ENCODE measurements at places on chromosomes 1 and 21. TPM values are rescaled to one million over a fixed set of nuclear protein-coding genes. Genes with fewer than 3 reads are reported as not detected.

DNA sequence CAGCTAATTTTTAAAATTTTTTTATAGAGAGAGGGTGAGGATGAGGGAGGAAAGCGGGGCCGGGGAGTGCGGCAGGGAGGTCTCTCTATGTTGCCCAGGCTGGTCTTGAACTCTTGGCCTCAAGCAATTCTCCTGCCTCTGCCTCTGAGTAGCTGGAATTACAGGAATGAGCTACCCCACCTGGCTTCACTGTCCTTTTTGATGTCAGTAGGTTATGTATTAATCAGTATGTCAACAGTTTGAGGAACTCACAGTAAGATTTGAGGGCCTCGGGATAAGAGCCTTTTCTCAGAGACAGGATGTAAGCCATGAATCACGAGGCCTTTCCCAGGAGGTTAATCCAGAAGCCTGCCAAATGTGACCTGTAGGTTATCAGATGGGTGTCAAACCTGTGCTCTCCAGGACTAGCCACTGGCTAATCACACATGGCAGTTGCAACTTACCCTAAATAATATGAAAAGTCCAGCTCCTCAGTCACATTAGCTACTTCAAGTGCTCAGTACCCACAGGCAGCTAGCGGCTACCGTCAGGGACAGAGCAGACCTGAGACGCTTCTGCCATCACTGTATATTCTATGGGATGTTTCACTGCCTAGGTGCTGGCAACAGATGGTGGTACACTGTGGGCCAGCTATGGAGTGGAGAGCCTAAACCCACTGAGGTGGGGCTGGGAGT lies 33.1 kb downstream of the TRIM67 start:
- DNase-seq, result no peak
- no peaks in the 10 kb centered on the region for H3K27me3 ChIP-seq
- H3K4me3 ChIP-seq, result no peak overlapping the region
- H3K36me3 ChIP-seq, result no peaks in the 10 kb centered on the region
- no peaks in the 10 kb centered on the region for H3K4me1 ChIP-seq
- H3K27ac ChIP-seq, result no peak overlapping the region

DNA sequence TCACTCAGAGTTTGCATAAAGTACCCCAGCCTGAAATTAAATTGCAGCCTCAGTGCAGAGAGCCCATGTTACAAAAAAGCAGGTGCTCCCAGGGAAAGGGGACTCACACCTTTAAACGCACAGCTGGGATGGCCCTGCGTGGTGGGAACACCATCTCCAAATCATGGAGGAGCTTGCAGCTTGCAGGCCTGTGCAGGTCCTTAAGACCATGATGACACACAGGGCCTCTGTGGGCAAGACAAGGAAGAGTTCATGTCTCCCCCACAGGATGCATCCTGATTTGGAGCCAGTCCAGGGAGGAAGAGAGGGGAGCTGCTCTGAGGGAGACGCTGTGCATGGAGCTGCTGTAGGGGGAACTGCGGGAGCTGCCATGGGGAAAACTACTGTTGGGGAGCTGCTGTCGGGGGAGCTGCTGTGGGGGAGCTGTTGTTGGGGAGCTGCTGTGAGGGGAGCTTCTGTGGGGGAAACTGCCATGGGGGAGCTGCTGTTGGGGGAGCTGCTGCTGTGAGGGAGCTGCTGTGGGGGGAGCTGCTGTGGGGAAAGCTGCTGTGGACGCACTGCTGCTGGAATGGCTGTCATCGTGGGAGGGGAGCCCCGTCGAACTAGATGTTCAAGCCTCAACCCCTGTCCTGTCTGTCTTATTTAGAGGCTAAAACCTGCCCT lies 113.9 kb downstream of the MATN1 start:
- H3K27ac ChIP-seq, result no peak overlapping the region
- no peaks in the 10 kb centered on the region for H3K36me3 ChIP-seq
- no peak for DNase-seq
- H3K27me3 ChIP-seq, result no peaks in the 10 kb centered on the region
- H3K4me1 ChIP-seq, result no peaks in the 10 kb centered on the region

GRCh38 chr21:17798796-17799195 lies 20.4 kb downstream of the C21orf91 start:
- no peak overlapping the region for H3K4me3 ChIP-seq
- DNase-seq, result no peak
- no peaks in the 10 kb centered on the region for H3K27me3 ChIP-seq
- H3K4me1 ChIP-seq, result no peaks in the 10 kb centered on the region
- no peaks in the 10 kb centered on the region for H3K36me3 ChIP-seq

DNA sequence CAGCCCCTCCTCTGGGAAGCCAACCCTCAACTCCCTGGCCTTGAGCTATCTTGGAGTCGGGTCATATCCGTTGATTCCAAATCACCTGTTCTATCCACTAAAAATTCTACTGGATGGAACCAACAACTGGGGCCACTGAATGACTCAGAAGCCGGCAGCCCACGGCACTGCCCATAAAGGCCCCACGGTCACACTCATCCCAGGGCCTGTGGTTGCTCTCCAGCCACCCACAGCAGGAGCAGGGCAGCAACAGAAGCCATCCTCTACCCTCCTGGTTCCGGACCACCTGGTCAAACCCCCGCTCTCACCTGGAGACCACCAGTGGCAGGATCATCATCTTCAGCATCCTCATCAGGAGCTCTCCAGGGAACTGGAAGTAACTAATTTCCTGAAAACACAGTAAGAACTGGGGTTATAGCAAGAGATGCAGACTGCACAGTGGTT lies 8.4 kb downstream of the SLC1A7 start:
- peak overlapping the region; percentile 86 for H3K27ac ChIP-seq
- H3K4me1 ChIP-seq, result peaks cover 50% of the 10 kb centered on the region
- DNase-seq, result no peak
- no peaks in the 10 kb centered on the region for H3K36me3 ChIP-seq
- H3K27me3 ChIP-seq, result no peaks in the 10 kb centered on the region

DNA sequence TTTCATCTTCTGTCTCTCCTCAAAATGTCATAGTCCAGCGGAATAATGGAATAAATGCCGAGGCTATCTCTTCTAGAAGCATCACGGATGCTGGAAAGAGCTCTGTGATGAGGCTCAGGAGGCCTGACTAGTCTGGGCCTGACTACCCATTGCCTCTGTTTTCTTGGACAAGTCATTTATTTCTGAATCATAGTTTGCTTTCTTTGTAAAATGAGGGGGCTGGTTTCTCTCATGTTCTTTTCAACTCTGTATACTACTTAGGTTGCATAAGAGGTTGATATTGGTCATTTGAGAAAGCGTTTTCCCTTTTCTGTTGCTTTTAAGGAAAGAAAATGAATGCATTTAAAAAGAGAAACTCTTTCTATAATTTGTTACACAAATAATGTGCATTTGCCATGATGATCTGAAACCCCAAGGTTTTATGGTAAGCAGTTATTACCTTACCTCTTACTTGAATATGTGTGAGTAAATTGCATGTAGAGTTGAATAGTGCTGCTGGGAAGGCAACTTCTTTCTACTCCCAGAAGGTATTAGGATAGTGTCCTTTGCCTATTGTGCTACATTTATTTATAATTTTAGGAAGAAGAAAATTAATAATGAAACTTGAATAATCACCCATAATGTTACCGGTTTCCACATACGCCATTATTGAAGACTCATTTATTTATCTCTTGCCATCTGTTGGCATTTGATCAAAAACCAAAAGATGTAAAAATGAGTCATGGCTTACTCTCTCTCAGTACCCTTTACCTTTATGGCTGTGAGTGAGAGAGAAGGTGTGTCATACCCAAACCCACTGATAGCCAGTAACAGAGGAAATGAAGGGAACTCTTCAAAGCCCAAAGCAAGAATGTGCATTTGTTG lies 179.1 kb downstream of the FASLG start:
- no peaks in the 10 kb centered on the region for H3K4me1 ChIP-seq
- no peak overlapping the region for H3K4me3 ChIP-seq
- no peaks in the 10 kb centered on the region for H3K36me3 ChIP-seq
- no peak for DNase-seq
- no peak overlapping the region for H3K27ac ChIP-seq
- no peaks in the 10 kb centered on the region for H3K27me3 ChIP-seq

GRCh38 chr1:49340576-49340975 lies 563.9 kb upstream of the BEND5 start:
- H3K4me3 ChIP-seq, result no peak overlapping the region
- H3K4me1 ChIP-seq, result no peaks in the 10 kb centered on the region
- H3K36me3 ChIP-seq, result no peaks in the 10 kb centered on the region
- DNase-seq, result no peak
- no peaks in the 10 kb centered on the region for H3K27me3 ChIP-seq

- H3K27ac ChIP-seq, result no peak overlapping the region
- no peaks in the 10 kb centered on the region for H3K27me3 ChIP-seq
- peaks cover 10% of the 10 kb centered on the region for H3K4me1 ChIP-seq
Observed at GRCh38 chr1:162823771-162824525, 33.4 kb downstream of the HSD17B7 start.

- no peak overlapping the region for H3K4me3 ChIP-seq
- no peak overlapping the region for H3K27ac ChIP-seq
- no peaks in the 10 kb centered on the region for H3K36me3 ChIP-seq
Observed at GRCh38 chr1:68347415-68347814, 102.3 kb downstream of the RPE65 start.

- H3K36me3 ChIP-seq, result no peaks in the 10 kb centered on the region
- no peaks in the 10 kb centered on the region for H3K4me1 ChIP-seq
- no peaks in the 10 kb centered on the region for H3K27me3 ChIP-seq
- no peak overlapping the region for H3K27ac ChIP-seq
- H3K4me3 ChIP-seq, result no peak overlapping the region
Observed at GRCh38 chr1:107442551-107442950, 301.7 kb downstream of the NTNG1 start.

- DNase-seq, result no peak
- H3K27ac ChIP-seq, result no peak overlapping the region
- H3K27me3 ChIP-seq, result peaks cover 14% of the 10 kb centered on the region
Observed at GRCh38 chr1:6144647-6145395, 35.3 kb downstream of the CHD5 start.

DNA sequence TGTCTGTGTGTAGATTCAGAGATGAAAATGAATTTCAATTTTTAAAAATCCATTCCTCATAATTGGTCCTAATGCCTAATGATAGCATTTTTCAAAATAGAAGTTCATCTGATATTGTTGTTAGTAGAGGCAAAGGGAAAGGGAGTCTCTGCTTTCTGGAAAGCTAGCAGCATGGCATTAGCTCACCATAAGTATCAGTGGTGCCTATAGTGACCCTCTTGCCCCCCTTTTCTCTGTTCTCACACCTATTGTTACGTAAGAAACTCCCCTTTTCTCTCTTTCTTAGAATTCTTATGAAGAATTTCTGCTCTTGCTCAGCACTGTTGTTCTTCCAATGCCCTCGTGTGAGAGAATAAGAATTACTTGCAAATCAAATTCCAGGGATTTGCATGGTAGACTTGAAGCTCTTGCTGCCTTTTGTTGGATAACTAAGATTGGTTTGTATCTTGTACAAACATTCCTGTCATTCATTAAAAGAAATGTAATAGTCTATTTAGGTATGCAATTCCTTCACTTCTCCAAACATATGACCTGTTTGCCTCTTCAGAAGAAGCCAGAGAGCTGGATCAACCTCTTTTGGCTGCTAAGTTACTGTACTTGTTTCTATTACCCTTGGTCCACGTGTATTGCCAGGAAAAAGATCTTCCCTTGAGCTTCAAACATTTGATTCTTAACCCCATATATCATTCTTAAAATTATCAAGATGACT lies 69.2 kb upstream of the MAGI3 start:
- H3K36me3 ChIP-seq, result no peaks in the 10 kb centered on the region
- no peak for DNase-seq
- H3K4me1 ChIP-seq, result peaks cover 12% of the 10 kb centered on the region
- no peak overlapping the region for H3K27ac ChIP-seq

- DNase-seq, result no peak
- H3K4me3 ChIP-seq, result no peak overlapping the region
- peak overlapping the region; percentile 75 for H3K27ac ChIP-seq
- H3K4me1 ChIP-seq, result no peaks in the 10 kb centered on the region
- H3K27me3 ChIP-seq, result no peaks in the 10 kb centered on the region
Observed at GRCh38 chr1:184956999-184957700, 17.2 kb downstream of the NIBAN1 start.

GRCh38 chr1:117122330-117123025 lies 929 bp upstream of the TRIM45 start:
- DNase-seq, result no peak
- H3K27me3 ChIP-seq, result no peaks in the 10 kb centered on the region
- no peaks in the 10 kb centered on the region for H3K36me3 ChIP-seq
- H3K27ac ChIP-seq, result peak overlapping the region; percentile 89
- H3K4me3 ChIP-seq, result peak overlapping the region; percentile 72

DNA sequence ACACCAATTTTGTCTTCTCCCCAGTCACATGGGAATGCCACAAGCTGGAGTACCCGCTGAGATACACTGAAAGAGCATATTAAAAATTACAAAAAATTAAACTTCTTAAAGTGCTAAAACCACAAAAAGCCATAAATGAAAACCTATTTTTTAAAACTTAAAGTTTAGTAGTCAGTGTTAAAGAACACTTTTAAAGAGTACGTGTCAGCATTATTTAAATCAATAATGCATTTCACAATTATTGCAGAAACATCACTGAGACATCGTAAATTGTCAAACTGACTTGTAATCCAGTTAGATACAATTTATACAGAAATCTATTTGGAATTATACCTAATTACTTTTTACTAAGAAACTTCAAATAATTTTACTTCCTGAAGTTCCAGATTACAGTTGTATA lies 22.9 kb downstream of the ZBTB21 start:
- DNase-seq, result no peak
- no peak overlapping the region for H3K4me3 ChIP-seq
- no peak overlapping the region for H3K27ac ChIP-seq
- H3K4me1 ChIP-seq, result no peaks in the 10 kb centered on the region

- H3K27me3 ChIP-seq, result no peaks in the 10 kb centered on the region
- DNase-seq, result no peak
- no peak overlapping the region for H3K4me3 ChIP-seq
- H3K27ac ChIP-seq, result no peak overlapping the region
- no peaks in the 10 kb centered on the region for H3K4me1 ChIP-seq
- no peaks in the 10 kb centered on the region for H3K36me3 ChIP-seq
Observed at GRCh38 chr1:101161619-101162018, 75.2 kb upstream of the S1PR1 start.

- no peaks in the 10 kb centered on the region for H3K4me1 ChIP-seq
- H3K36me3 ChIP-seq, result no peaks in the 10 kb centered on the region
- DNase-seq, result no peak
- H3K27me3 ChIP-seq, result no peaks in the 10 kb centered on the region
- H3K27ac ChIP-seq, result peak overlapping the region; percentile 31
- H3K4me3 ChIP-seq, result no peak overlapping the region
Observed at GRCh38 chr1:203656796-203657747, 30.4 kb downstream of the ATP2B4 start.

Gene IL22RA1
- total RNA-seq, result 0.16 TPM

Gene NBPF6
- not detected for total RNA-seq

Gene OR2L3
- not detected for total RNA-seq

Gene S100A1
- total RNA-seq, result 14.3 TPM

Gene DYNLT4
- not detected for total RNA-seq

Gene HRNR
- not detected for total RNA-seq

All from sigmoid colon (tissue), 7 donors.